ENCODE measurements at places on chromosomes 4 and X.

GRCh38 chrX:119605464-119606279, 552 bp downstream of the NKRF start:
- peak; percentile 2 for DNase-seq

DNA sequence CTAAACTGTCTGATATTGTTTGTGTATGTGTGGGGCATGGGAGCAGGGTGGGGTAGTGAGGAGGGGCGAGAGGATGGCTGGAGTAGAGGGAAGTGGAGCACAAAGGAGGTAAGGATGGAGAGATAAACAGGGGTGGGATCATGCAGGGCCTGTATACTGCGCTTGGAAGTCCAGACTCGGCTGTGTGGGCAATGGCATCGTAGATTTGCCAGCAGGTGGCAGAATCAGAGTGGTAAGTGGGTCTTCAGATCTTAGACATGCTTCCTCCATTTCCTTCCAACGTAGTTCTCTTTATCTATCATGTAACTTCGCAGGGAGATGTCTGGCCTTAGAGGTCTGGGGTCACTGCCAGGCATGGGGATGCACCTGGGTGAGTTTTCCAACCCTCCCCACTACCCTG, 155.5 kb downstream of the PDGFRA start:
- no peak for DNase-seq

GRCh38 chr4:109046471-109047201, 255.8 kb downstream of the COL25A1 start:
- DNase-seq = no peak

DNA sequence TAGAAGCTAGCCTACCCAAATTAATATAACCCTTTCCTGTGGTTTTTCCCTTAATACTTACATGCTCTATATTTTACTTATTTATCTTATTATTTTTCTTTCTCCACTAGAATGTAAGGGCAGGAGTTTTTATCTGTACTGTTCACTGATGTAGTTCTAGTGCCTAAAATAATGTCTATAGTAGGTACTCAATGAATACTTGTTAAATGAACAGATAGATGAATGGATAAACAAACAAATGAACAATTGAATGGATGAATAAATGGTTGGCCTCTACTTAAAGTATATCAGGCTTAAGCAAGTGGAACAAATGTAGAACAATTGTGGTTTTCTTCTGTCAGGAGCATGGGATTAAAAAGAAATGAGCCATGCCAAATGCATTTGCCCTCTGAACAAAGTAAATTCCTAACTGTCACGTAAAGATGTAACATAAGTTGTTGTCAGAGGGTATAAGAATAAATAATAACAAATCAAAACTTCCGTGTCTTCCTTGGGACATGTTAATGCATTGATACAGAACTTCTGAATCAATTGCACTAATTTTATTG, 54.1 kb downstream of the SYTL5 start:
- no peak for DNase-seq

DNA sequence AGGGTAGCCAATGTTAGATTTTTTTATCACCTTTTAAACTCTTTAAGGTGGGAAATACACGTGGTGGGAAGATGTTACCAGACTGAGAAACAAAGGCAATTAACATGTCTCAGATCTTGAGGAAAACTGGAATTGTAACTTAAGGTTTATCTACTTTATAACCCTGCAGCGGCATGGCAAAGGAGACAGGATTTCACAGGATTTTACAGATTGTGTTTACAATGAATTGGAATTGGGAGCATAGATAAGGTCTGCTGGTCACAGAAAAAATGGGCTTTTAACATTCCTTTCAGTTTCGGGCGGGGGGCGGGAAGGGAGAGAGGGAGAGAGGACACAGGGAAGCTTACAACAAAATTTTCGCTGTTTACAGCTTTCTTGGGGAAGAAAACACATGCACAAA, 467.5 kb upstream of the CT83 start:
- no peak for DNase-seq

All from stimulated activated CD4-positive, alpha-beta T cell treated with anti-CD3 and anti-CD28 coated beads, Interleukin-1b, Interleukin-23, amount 100 ng/mL, for 1 hour (primary cell).